ENCODE measurements at places on chromosomes 7 and 10. TPM values are rescaled to one million over a fixed set of nuclear protein-coding genes. Genes with fewer than 3 reads are reported as not detected.

DNA sequence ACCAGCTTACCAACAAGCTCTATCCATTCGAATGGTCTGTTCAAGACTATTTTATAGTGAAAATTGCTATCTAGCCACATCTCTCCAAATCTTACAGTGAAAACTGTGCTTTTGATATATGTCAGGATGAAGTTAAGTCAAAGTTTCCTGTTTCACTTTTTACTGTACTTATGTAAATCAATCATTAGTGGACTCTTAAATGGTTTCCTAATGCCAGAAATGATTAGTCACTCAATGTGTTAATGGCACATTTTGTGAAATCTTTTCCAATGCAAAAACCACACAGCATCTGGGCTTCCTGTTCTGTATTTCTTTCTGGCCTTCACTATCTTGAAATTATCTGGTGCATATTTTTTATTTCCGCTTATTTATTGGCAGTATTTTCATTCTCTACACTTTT is 87.3 kb upstream of the STEAP1B start:
- no peak overlapping the region for H3K4me3 ChIP-seq
- peaks cover 5% of the 10 kb centered on the region for H3K4me1 ChIP-seq
- no peaks in the 10 kb centered on the region for H3K36me3 ChIP-seq
- DNase-seq = no peak
- H3K27me3 ChIP-seq = no peaks in the 10 kb centered on the region

DNA sequence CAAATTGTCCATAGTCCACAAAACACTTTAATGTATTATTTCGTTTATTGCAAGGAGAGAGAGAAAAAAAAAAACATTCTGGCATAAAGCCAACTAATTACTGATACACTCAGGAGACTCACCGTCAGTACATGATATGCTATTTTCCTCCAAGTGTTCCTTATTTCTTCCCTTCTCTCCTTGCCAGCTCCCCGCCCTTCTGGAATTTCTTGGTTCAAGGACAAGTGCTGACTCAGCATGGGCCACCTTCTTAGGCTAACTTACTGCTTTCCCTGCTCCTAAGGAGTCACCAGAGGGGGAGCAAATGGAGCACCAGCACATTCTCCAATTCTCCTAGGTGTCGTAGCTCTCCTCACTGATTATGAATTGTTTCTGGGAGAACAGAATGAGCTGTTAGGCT is 133.8 kb upstream of the HDAC9 start:
- no peak overlapping the region for H3K27ac ChIP-seq
- H3K4me1 ChIP-seq = no peaks in the 10 kb centered on the region
- no peaks in the 10 kb centered on the region for H3K27me3 ChIP-seq
- no peak for DNase-seq
- no peaks in the 10 kb centered on the region for H3K36me3 ChIP-seq
- no peak overlapping the region for H3K4me3 ChIP-seq

- no peak overlapping the region for H3K27ac ChIP-seq
Observed at GRCh38 chr10:35819736-35820135, 177.6 kb upstream of the FZD8 start.

DNA sequence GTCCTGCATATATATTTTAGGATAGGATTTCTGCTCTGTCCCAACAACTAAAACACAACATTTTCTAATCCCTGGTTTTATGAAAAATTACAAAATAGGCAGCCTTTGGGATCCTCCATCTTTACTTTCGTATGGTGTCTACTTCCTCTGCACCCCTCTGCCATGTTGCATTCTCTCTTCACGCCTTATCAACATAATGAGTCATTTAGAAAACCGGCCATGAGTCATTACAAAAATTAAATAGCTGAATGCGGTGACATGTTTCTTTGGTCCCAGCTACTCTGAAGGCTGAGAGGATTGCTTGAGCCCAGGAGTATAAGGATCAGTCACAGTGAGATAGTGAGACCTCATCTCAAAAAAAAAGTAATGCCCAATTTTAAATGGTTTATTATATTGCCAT is 148.1 kb upstream of the CELF2 start:
- H3K4me1 ChIP-seq = no peaks in the 10 kb centered on the region
- H3K27me3 ChIP-seq = no peaks in the 10 kb centered on the region
- no peak overlapping the region for H3K4me3 ChIP-seq
- H3K36me3 ChIP-seq = no peaks in the 10 kb centered on the region
- no peak overlapping the region for H3K27ac ChIP-seq

- no peaks in the 10 kb centered on the region for H3K36me3 ChIP-seq
- DNase-seq = no peak
- H3K4me1 ChIP-seq = no peaks in the 10 kb centered on the region
- H3K4me3 ChIP-seq = no peak overlapping the region
- H3K27me3 ChIP-seq = no peaks in the 10 kb centered on the region
- no peak overlapping the region for H3K27ac ChIP-seq
Observed at GRCh38 chr7:157841773-157842370, 505.1 kb downstream of the DNAJB6 start.

Gene LBX1
- total RNA-seq = not detected

Gene CPA4
- total RNA-seq = not detected

Gene KMT2C
- 177 TPM for total RNA-seq

Gene ANKRD61
- total RNA-seq = not detected

Gene TMUB1
- total RNA-seq = 47.3 TPM

Gene BTBD16
- not detected for total RNA-seq

Gene H2BK1
- total RNA-seq = not detected

All from natural killer cell (primary cell).